ENCODE measurements at places on chromosomes 2 and 18.

DNA sequence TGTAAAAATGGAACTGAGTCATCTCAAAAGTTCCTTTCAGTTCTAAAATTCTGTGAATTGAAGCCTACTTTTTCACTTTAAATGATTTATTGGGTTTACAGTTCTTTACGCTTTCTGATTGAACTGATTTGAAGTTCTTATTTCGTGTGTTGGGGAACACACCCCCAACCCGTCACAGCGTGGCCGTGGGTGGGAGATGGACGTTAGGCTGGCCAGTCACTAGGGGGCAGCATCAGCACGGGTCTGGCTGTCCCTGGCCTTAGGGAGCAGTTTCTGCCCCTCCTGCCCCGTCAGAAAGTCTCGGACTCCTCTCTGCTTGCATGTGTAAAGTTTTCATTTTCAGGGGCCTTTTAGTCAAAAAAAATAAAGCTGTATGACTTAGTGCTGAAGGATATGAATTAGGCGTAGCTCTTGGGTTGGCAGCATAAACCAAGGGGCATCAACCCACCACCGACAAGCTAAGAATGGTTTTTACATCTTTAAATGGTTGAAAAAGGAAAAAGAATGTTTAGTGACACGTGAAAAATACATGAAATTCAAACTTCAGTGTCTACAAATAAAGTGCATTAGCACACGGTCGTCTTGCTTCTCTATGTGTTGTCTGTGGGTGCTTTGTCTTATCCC is 63.4 kb downstream of the ZCCHC2 start:
- DNase-seq: peak; percentile 39

DNA sequence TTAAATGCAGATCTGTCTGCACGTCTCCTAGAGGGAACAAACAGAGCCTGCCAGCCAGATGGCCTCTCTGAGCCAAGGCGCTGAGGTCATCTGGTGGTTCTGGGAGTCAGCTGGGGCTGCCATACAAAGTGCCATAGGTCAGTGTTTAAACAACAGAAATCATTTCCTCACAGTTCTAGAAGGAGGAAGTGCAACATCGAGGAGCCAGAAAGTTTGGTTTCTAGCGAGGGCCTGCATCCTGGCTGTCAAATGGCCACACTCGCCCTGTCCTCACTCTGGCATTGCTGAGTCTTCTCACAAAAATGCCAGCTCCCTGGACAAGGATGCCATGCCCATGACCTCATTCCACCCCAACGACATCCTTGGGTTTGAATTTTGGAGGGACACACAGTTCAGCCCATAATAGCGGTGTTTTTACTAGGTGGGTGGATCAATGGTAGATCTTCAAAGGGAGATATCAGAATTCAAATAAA is 59.6 kb downstream of the MYT1L start:
- DNase-seq: no peak

GRCh38 chr2:138026111-138027020 is 62.1 kb downstream of the HNMT start:
- DNase-seq: no peak

GRCh38 chr2:151120011-151120410 is 141.7 kb downstream of the RBM43 start:
- DNase-seq: no peak

- DNase-seq: no peak
These were observed 102.1 kb downstream of the COMMD1 start for GRCh38 chr2:62007555-62007954.

GRCh38 chr2:186709529-186710450 is 15.9 kb downstream of the FAM171B start:
- no peak for DNase-seq

GRCh38 chr18:11760498-11761167 is 71.6 kb downstream of the GNAL start:
- no peak for DNase-seq

DNA sequence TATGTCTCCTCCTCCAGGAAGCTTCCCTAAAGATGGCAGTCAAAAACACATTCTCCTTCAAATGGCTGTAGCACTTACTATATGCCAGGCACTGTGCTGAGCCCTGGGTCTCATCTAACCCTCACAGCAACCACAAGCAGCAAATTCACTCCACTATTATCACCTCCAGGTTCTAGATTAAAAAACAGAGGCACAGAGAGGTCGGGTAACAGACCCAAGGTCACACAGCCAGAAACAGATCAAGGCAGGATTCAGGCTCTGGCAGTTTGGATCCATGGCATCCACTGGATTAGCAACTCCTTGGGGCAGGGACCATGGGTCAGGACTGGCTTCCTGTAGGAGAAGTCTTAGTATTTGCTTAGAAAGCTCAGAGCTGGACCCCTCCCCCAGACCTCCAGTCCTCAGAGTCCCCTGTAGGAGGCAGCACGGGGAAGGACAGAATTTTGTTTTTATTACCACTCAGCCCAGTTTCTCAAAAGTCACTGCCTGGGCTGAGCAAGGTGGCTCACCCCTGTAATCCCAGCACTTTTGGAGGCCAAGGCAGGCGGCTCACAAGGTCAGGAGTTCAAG is 34.4 kb downstream of the ZFP36L2 start:
- peak; percentile 19 for DNase-seq

All from activated effector memory CD4-positive, alpha-beta T cell treated with Interleukin-2 at 50 U/mL for 16 hours (primary cell).